H4 (cell line): ENCODE measurements at places on chromosomes 5 and 9.

- DNase-seq = no peak
Measured at GRCh38 chr5:154133591-154133990, 56.9 kb upstream of the GALNT10 start.

GRCh38 chr5:33649549-33650482 is 209.1 kb downstream of the TARS1 start:
- no peak for DNase-seq

- DNase-seq = no peak
Measured at GRCh38 chr9:114309096-114309495, 13.8 kb upstream of the ORM1 start.

DNA sequence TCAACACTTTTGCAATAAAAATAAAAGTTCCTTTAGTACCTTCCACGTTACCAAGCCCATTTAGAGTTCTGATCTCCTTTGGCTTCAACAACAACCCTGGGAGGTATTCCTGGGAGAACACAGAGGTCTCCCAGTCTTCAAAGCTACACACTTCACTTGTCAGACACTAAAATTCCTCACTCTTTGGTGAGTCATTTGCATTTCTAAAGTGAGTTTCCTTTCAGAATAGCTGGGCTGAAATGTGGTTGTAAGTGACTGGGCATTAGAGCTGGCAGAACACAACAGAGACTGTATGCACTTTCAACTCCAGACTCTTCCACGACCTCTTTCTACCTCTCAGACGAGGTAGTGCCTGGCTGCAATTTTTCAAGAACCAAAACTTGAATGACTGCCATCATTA is 11.5 kb upstream of the F2RL1 start:
- peak; percentile 46 for DNase-seq

DNA sequence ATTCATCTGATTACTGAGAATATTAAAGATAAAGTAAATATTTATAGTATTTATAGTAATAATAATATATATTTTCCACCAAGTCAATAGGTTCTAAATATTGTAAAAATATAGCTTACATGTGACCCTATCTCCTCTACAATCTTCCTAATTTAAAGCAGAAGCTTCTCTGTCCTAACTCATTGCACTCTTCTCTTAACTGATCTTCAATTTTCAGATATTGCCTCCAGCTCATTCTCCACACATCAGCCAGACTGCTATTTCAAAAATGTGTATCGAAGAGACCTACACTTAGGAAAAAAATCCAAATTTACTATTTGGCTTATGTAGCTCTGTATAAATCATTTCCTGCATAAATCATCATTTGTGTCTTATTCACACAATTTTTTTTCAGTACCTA is 47.8 kb downstream of the CDH18 start:
- DNase-seq = no peak

GRCh38 chr9:119052339-119053030 is 316.8 kb downstream of the BRINP1 start:
- no peak for DNase-seq

DNA sequence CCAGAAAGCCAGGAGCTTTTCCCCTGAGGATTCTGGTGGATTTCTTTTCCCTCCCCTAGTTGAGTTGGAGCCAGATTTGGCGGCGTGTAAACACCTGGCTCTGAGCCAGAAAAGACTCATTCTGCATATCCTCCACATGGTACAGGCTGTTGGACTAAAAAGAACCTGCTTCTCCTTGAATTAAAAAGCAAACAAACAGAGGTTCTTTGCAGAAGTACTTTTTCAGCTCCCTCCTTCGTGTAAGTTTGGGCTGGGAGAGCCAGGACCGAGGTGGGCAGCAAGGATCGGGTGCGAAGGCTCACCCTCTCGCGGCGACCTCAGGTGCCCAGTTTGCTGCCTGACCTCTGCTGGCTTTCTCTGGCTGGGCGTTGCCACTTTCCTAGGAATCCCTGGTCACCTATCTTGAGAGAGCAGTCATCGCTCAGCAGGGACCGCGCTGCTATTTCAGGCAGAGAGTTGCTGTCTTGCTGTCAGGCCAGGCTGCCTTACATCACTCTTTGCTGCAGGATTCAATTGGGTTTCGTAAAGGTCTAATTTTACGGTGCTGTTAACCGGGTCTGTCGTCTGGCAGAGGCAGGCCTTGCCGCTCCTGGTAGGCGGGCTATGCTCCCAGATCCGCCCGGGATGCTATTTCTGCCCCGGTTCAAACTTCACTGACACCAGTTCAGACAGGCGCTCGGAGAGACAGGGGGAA is 3.2 kb downstream of the PAPPA start:
- DNase-seq = peak; percentile 60

DNA sequence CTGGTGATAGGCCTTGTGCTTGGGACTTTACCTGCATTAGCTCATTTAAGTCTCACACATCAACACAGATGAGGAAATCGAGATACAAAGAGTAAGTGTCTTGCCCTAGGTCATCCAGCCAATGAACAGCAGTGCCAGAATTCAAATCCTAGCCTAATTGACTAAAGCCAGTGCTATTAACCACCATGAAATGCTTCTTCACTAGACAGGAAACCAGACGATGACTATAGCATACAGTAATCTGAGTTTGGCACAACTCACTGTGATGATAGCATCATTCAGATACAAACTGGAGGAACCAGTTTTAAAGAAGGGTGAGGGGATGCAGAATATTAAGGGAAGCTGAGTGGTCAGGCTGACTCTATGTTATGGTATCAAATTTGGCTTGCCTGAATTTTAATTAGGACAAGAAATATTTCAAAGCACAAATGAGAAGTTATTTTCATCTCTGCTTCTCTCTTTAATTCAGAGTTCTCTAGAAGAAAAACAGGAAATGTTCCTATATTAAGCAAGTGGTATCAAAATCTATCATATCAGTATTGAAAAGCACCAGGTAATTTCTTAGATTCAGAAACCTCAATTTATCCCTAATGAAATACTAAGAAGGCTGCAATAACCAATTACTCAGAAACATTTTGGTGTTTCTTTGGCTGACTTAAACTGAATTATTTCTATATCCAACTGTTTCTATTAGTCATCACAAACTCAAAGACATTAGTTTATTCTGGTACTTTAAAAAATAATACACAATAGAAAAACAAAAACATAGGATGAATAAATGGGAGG is 147.0 kb upstream of the RASA1 start:
- DNase-seq = peak; percentile 82

DNA sequence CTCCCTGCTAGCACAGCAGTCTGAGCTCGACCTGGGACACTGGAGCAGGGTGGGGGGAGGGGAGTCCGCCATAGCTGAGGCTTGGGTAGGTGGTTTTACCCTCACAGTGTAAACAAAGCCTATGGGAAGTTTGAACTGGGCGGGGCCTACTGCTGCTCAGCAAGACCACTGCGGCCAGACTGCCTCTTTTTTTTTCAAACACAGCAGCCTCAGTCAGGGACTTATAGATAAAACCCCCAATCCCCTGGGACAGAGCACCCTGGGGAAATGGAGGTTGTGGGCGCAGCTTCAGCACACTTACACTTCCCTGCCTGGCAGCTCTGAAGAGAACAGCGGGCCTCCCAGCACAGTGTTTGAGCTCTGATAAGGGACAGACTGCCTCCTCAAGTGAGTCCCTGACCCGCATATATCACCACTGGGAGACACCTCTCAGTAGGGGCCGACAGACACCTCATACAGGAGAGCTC is 151.1 kb upstream of the APC start:
- no peak for DNase-seq

DNA sequence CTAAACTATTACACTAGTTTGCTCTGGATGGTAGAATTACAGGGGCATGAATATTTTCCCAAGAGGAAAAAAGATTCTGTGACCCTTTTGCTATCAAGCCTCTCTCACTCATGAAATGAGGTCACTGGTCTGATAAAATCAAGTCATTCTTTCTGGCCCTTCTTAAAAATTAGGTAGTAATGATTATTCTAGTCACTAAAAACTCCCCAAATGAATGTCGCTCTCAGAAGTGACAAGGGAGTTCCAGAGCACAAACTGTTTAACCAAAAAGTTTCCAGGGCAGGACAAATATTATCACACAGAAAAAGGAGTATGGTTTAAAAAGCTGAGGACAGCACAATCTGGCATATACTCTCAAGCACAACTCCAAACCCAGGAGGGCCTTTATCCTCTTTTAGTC is 12.5 kb downstream of the ERMP1 start:
- no peak for DNase-seq

DNA sequence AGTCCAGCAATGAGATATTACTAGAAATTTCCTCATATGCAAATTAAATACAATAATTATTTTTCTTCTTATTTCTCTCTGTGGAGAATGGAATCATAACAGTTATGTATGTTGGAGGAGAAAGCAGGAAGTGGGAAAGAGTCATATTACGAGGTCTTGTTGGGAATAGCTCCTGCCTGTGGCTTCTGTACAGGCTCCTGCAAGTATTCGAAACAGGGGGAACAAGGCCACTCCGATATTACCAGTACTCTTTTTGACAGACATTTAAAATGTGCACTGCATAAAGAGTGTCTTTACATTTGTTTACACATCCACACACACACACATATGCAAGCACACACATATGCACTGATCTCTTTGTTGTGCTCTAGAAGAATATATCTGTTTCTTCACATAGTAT is 812.0 kb upstream of the ZNF608 start:
- no peak for DNase-seq

DNA sequence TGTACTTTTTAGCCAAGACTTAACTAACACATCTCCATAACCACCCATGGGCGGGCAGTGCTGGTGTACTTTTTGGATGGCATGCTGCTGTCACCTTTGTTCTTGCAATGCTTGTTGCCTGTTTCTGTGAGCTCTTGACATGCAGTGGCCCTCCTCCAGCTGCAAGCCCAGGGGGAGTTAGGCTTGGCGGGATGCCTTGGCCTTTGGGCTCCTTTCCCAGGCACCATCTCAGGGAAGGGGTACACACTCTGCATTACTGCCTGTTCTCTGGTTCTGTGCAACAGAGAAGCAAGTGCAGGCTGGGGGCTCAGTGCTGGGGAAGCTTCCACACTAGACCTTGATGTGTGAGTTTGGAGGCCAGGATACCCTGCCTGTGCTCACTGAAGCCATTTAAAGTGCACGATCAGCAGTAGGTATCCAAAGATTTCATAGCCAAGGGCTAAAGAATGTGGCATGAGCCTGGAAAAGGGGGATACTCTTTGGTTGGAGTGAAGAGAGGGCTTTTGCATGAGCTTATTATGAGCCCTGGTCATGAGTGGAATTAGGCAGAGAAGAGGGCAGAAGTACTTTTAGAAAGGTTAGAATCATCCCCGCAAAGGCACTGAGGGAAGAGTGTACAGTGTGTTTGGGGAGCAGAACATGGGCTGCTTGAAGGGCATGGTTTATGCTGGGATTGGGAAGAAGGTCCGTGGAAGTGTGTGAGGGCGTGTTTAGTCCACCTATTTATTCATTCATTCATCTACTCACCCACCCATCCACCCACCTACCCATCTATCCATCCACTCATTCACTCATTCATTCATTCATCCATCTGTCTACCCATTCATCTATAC is 22.5 kb downstream of the PSAT1 start:
- no peak for DNase-seq

GRCh38 chr9:73219985-73220626 is 68.4 kb downstream of the ANXA1 start:
- peak; percentile 50 for DNase-seq

GRCh38 chr5:142869886-142870285 is 99.7 kb downstream of the ARHGAP26 start:
- peak; percentile 25 for DNase-seq

DNA sequence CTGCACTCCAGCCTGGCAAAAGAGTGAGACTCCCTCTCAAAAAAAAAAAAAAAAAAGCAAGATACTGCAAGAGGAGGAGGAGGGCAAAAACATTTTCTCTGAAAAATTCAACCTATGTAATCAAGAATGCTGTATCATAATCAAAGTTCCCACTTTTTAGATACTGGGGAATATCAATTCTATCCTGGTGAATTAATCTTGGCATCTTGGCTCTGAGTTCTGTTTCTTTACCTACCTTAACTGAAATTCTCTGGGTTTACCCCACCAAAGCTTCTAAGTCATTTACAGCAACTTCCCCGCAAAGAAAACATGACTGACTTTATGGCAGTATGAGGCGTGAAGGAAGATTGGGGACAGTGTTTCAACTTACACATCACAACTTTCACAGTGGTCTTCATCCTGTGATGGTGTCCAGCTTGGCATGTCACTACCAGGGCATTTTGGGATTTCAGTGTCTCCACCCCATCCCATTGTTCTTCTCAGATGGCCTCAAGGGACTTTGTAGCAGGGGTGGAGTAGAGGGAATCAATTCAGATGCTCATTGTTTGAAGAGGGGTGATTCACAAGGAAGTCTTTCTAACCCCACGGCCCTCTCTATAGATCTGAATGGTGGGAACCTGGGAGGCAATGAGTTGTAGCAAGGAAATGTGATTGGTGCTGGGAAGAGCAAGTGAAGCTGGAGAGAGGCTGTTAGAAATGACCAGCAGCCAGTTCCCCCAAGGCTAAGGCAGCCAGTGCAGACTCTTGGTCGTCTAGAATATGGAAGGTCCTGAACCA is 130.5 kb downstream of the SCAMP1 start:
- DNase-seq = no peak

GRCh38 chr5:77015938-77016569 is 14.2 kb upstream of the AGGF1 start:
- peak; percentile 50 for DNase-seq

DNA sequence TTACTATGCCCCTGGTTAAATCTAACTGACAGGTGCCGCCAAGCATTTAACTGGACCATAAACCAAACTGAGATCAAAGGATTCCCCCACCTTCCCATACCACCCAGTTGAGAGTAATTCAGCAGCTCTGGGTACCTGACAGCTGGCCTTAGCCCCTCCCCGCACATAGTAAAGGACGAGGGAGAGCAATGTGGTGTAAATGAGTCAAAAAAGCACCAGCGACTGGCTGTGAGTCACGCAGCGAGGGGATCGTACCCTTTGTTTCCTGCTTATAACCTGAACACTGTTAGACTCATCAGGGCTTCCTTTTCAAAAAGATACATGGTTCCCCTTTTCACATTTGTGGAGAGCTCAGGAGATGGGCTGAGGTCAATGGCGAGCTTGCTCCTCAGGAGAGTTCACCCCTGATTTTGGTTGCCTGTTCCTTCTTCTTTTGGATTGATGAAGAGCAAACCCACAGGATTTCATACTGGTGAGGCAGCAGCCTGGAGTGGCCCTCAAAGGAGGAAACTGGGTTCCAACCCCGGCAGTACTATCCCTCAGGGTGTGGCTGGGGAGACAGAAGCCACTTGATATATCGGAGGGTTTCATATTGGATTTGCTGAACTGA is 71.5 kb downstream of the ANKRD33B start:
- peak; percentile 30 for DNase-seq

GRCh38 chr9:109272745-109273144 is 48.1 kb downstream of the EPB41L4B start:
- DNase-seq = no peak

- no peak for DNase-seq
Measured at GRCh38 chr5:2143088-2143487, 260.4 kb upstream of the IRX4 start.

DNA sequence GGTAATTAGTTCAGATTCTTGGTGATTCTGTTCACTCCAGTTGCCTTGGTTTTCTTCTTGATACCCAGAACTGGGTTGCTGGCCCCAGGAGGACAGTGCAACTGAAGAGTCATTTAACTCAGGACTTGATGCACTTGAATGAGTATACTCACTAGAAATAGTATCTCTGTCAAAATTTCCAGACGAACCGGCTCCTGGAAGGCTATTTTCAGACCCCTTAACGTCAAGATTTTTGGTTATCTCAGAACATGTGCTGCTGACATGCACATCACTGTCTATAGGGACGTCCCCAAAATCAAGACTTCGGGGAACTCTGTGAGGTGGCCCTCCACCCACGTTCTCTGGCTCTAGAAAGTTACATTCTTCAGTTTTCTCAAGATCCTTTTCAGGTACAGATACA is 56.7 kb upstream of the PCA3 start:
- no peak for DNase-seq
